ENCODE measurements at places on chromosomes 4 and X. TPM values are rescaled to one million over a fixed set of nuclear protein-coding genes. Genes with fewer than 3 reads are reported as not detected.

DNA sequence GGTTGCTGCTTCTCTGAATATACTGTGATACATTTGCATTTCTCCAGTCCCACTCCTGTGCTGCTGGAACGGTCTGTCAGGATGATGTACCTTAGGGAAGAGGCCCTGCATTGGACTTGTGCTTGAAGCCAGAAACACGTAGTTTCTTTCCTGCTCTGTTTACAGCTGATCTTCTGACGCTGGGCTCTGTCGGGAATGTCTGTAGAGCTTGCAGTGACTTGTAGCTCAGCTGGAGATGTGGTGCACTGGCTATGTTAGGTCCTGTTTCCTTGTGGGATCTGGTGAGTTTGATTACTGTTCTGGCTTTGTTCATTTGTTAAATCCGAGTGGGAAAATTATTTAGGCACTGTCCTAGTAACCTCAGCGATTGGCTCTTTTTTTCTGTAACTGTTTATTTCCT is 137.2 kb upstream of the WDR1 start:
- no peak for DNase-seq

DNA sequence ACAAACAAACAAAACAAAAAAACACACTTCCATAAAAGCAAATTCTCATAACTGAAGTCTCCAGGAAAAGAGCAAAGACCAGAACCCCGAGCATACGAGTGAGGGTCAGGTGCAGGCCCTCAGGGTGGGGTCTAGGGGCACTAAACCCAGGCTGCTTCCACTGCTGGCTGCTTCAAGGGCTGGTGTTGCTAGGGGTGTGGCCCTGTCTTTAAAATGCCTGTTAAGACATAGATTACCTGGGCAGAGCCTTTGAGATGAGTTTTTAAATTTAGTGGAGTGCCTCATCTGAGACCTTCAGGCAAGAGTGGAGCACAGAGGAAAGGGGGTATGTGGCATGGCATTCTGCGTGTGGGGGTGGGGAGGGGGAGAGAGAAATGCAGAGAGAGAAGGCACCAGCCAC is 87.0 kb downstream of the FHDC1 start:
- no peak for DNase-seq

- DNase-seq, result no peak
Measured at GRCh38 chr4:172688534-172688933, 480.1 kb upstream of the GALNT7 start.

GRCh38 chr4:41216294-41217019 is 2.1 kb upstream of the APBB2 start:
- peak; percentile 86 for DNase-seq

DNA sequence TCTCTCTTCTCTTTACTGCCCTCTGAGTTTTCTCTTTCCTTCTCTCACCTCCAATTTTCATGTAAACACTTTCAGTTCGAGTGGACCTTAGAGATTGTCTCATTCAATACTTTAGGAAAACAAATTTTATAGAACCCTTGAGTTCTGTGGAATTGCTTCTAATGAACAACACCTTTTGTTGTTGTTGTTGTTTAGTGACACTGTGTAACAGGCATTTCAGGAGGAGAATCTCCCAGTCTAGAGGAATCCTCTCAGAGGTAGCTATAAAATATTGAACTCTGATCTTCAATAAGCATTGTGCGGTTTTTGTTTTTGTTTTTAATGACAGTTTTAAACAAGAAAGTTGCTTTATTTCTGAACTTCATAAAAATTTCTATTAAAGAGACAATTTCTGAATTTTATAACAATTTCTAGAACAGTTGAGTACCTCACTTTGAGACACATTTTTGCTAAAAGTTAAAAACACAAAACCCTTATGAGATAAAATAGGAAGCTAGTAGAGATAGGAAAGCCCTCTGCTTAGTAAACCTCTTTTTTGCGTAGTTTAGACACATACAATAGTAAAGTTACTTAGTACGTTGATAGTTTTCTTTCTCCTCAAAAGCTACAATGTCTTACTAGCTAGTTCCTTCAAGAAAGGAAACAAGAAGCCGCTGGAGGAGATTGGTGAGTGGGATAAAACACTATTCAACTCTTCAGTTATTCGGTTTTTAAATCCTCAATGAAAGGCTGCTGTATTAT is 38.8 kb downstream of the CLCN3 start:
- DNase-seq, result no peak

GRCh38 chr4:83180431-83180968 is 66.0 kb upstream of the PLAC8 start:
- DNase-seq, result no peak

DNA sequence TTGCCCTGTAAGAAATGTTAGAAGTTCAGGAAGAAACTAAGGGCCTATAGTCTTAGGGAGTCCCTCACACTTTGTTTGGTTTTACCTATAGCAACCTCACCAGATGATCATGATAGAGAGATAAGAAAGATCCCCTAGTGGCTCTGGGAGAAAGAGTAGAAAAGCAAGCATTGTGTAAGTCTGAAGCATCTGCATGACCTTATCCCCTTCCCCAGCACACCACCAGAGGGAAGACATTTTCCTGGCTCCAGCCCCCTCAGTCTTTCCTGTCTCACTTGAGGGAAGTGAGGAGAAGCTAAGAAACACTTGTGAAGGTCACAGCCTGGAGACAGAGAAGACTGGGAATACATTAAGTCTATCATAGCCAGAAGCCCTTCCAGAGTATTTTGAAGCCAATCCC is 154.0 kb downstream of the EVC2 start:
- peak; percentile 5 for DNase-seq

DNA sequence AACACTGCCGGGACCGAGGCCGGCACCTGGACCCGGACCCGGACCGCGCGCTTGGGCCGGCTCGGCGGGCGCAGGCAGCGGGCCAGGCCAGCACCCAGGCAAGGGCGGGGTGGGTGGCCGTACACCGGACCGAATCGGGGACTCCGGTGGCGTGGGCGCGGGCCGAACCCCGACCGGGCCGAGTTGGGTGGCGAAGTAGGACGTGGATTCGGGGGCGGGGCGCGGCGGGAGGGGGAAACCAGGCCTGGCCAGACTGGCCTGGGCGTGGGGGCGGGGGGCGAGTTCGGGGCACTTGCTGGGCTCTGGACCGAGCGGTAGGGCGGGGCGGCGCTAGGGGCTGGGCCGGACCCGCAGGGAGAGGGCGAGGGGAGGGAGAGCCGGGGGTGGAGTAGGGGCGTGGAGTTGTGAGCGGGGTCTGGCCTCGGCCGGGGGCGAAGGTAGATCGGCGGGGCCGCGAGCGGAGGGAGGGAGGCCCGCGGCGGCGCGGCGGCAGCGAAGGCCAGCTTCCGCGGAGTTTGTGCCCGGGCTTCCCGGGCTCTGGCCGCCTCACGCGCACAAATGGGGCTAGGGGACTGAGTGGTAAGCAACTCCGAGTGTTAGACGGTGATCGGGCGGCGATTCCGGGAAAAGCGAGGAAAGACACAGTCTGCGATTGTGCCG is 1.8 kb upstream of the BCORL1 start:
- DNase-seq, result peak; percentile 59

GRCh38 chr4:82216219-82216618 is 157.6 kb downstream of the HNRNPD start:
- DNase-seq, result no peak

GRCh38 chr4:26717332-26717731 is 133.4 kb downstream of the TBC1D19 start:
- no peak for DNase-seq

GRCh38 chrX:109974906-109975655 is 27.8 kb upstream of the TMEM164 start:
- DNase-seq, result no peak

DNA sequence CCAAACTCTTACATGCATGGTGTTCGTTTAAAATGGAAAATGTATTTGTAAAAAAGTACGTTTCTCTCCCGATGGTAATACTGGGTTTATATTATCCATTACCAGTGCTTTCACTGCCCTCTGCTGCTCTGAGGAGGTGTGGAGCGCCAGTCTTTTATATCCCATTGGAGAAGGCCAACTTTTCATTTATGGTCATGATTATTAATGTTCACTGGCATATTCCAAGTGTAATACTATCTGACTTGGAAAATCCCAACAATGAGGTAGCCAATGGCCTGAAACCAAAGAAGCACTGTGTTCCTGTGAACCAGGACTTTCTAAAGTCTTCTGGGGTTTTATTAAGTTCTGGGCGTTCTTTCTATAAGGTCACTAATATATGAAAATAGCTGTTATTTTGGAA is 80.7 kb downstream of the SYNPO2 start:
- peak; percentile 89 for DNase-seq

DNA sequence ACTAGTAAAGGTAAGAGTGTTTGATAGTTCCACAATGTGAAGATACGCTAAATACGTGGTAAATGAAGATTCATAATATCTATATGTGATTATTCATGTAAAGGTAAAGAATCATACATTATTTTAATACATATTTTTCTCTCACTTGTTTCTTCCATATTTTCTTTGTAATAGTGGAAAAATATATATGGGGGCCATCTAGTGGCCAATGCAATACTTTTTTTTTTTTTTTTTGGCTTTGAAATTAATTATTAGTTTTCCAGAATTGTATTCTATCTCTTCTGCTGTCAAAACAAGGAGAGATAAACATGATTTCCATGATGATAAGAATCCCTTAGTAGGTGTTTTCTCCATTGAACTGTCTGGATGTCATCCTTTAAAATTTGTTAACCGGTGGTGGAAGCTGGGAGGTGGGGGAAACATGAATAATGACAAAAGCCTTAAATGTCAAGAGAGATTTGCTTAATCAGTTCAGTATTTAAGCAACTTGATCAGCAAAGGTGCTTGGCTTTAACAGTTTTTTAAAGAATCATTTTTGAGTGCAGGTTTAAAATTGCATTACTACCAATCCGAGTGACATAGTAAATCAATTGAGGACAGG is 508.7 kb upstream of the HTR2C start:
- DNase-seq, result peak; percentile 5

DNA sequence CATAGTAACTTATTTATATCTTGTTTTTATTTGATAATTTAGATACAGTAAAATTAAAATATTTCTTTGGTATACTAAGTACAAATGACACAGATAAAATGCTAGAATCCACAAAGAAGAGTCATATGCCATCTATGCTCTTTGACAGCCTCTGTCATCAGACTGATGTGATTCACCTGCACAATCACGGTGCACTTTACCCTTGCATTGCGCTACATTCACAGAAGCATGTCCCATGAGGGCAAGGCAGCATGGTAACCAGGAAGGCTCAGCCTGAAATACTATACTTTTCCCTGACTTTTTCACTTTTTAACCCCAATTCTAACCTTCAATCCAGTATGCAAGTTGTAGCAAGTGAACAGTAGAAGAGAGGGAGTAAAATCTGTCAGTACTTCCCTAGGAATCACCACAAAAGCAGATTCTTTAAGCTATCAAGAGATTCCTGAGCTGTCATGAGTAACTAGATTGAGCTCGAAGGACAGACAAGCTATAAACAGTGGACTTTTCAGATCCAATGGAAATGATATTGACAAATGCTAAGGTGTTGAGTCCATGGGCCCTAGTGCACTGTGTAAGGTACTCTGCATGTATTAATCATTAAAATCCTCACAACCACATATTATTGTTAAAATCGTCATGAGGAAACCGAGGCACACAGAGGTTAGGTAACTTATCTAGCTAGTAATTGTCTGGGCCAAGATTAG is 14.2 kb downstream of the SEC24D start:
- no peak for DNase-seq

DNA sequence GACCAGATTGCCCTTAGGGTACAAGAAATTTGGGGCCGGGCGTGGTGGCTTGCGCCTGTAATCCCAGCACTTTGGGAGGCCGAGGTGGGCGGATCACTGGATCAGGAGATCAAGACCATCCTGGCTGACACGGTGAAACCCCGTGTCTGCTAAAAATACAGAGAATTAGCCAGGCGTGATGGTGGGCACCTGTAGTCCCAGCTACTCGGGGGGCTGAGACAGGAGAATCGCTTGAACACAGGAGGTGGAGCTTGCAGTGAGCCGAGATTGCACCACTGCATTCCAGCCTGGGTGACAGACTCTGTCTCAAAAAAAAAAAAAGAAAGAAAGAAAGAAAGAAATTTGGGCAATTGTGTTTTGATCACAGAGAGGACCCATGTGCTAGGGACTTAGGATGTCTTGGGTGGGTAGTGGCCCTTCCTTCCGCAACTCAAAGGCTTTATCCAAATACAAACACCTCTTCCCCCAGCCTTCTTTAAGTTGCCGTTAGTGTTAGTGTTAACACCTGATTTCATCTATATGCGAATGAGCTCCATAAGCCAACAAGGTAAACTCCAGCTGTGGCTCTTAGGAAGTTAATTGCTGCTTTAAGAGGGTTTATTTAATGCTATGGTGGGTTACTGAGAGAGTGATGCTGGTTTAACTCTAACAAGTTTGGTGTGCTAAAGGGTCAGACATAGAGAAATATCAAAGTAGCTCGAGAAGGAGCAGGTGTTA is 8.6 kb upstream of the CCDC110 start:
- no peak for DNase-seq

GRCh38 chr4:182277377-182277776 is 34.2 kb downstream of the TENM3 start:
- DNase-seq, result peak; percentile 46

GRCh38 chr4:119310826-119311225 is 11.1 kb downstream of the FABP2 start:
- no peak for DNase-seq

- DNase-seq, result no peak
Measured at GRCh38 chr4:19130866-19131265, 1109.3 kb upstream of the LCORL start.

DNA sequence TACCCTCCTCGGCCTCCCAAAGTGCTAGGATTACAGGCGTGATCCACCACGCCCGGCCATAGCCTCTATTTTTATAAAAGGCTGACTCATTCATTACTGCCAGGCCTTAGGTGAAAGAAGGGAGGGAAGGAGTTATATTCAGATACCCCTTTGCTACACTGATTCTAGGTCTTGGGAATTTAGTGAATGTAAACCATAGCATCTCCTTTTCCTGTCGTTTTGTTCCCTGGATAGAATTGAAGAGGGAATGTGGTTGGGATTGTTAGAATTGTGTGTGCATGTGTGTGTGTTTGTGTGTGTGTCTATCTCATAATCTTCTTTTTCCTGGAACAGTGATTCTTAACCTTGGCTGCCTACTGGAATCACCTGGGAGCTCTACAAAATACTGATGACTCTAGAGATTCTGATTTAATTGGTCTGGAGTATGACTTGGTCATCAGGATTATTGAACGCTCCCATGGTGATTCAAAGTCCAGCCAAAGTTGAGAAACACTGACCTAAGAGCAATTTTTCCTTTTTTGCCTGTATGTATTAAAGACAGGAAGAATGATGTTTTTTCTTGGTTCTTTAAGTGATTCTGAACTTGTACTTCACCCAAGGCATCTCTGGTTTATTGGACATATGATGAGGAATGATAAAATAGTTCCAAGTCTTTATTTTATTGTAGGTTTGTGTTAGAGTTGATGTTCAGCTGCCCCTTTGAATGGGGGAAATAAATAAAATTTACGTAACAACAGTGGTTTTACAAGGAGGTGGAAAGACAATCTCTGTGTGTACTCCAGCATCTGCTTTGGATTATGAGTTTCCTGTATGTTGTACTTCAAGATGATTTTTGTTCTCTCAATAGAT is 37.0 kb downstream of the NAP1L5 start:
- DNase-seq, result peak; percentile 84

- DNase-seq, result no peak
Measured at GRCh38 chr4:7434141-7434765, 477 bp downstream of the PSAPL1 start.

KLB gene
- under 0.01 TPM for total RNA-seq

PORCN gene
- 2.6 TPM for total RNA-seq

ACOT9 gene
- 53.1 TPM for total RNA-seq

COL4A6 gene
- total RNA-seq, result 2.1 TPM

GPR34 gene
- 6.4 TPM for total RNA-seq

Measured in muscle of leg (tissue), 16 donors.